Dorsolateral prefrontal cortex (tissue), 122 donors: ENCODE measurements at places on chromosomes 6 and 20.

DNA sequence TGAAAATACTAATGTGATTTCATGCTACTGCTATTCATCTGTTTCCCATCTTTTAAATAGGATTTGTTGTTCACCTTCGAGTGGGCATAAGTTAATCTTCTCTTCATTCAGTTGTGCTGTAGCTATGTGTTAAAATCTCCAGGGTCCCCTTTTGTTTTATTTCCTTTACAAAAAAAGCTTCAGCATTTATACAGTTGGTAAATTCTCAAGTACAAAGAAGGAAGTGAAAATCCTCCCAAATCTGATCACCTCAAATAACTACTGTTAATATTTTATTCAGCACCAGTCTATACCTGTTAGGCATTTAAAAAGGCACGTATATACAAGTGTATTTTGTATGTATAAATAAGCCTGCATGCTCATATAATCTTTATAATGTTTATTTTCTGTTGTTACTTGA is 251.2 kb downstream of the TMEM242 start:
- no peak for DNase-seq

DNA sequence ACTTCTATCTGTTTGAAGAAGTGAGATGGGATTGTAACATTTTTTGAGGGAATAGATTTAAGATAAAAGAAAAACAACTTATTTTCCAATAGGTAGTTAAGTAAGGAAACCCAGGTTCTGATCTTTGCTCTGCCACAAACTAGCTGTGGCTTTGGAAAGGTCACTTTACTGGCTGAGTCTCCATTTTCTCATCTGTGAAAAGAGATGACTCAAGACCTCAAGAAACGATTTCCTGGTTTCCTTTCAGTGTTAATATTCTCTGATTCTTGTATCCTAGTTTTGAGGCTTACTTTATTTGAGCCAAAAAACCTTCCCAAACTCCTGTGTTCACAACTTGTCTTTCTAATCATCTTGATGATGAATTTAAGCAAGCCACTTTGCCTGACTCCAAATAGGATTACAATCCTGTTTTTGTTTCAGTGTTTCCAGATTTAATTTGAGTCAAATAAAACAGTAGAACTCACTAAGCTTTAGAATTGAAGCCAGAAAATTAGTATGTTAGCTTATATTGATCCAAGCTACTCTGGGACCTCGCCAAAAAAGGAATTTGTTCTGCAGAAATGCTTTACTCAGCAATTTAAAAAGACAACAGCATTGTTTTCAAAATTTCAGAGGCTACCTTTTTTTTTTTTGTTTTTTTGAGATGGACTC is 51.1 kb downstream of the ENPP1 start:
- DNase-seq = no peak

- no peak for DNase-seq
Observed at GRCh38 chr6:2911171-2911570, 8.1 kb upstream of the SERPINB9 start.

- DNase-seq = no peak
Observed at GRCh38 chr20:55685841-55686240, 319.5 kb downstream of the CBLN4 start.

DNA sequence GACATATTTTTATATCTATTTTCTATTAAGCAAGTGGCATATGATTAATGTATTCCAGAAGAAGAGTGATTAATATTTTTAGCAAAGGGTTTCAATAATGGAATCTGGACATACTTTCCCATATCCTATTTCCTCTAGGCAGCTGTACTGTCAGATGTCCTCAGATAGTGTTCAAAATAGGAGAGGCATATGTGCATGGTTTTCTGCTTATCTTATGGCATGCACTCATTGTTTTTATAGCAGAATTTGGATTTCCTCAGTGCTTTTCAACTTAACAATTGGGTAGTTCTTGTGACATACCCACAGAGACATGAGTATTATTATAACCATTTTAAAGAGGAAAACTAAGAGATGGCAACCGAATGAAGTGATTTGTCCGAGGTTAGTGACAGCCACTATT is 12.6 kb upstream of the SLC17A5 start:
- no peak for DNase-seq

DNA sequence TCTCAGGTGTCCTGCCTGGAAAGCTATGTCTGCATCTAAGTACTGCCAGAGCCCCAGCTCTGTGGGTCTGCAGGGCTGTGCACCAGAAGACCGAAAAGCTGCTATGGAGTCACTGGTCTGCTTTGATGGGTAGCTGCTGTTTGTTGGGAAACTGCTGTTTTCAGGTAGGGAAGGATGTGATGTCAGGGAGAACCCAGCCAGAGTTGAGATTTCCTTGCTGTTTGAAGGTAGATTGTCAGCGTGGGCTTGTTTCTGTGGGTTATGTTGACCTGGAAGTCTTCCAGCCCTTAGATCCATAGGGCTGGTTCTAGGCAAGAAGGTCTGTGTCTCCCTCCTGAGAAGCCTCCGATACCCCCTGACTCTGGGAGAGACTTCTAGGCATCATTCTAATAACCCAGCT is 12.2 kb upstream of the SHLD1 start:
- DNase-seq = no peak

DNA sequence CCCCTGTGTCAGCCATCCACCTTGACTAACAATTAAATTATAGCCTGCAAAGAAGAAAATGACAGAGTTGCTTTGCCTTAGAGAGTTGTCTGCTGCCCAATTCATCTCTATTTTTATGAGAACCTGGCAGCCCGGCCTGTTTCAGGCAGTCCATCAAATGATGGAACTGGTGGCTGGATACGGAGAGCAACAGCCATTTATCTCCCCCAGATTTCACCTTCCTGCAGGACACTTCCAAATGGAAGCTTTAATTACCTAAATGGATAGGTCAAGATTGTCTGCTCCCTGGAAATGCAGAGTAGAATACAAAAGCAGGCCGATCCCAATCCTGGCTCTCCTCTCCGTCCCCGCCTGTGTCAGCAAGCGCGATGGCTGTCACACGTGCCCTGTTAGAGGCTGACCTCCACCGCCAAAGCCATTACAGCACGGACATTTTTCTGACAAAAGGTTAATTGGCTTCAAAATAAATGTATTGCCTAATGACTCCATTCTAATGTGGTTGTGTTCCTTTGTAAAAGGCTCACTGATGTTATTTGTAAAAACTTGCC is 86.7 kb downstream of the PACRG start:
- DNase-seq = no peak

DNA sequence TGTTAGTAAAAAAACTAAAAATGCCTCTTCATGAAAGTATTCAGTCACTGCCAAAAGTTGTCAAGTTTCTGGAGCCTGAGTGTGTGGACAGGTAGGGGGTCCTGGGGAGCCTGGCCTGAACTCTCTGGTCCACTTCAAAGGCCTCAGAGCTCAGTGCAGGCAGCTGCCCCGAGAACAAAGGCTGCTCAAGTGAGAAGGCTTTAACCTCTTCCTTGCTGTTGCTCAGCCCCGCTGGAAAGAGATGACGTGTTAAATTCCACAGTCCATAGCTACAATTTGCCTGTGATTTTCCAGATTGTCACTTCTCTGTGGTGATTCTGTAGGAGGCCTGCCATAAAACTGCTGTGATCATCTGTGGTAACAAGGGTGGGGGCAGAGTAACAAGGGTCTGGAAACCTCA is 96.9 kb downstream of the FAM120B start:
- DNase-seq = no peak

- DNase-seq = no peak
Observed at GRCh38 chr20:57615445-57615811, 4.8 kb downstream of the ZBP1 start.

GRCh38 chr6:28634761-28635546 is 109.3 kb downstream of the GPX5 start:
- DNase-seq = peak; percentile 70

DNA sequence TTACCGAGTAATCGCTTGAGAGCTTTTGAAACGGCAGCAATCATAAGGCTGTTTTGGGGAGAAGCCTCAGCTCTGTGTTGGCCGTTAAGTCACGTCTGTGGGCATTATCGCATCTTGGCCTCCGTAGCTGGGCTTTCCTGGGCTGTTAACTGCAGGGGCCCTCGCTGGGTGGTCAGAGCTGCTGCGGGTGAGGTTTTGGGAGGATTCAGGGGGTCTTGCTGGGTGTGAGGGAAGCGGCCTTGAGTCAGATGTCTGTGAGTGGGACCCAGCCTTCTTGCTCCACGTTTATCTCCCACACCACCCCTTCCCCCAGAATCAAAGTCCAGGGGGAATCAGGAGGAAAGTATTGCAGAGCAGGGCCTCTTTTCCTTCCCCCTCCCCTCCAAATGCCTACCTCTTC is 3.2 kb upstream of the APCDD1L start:
- no peak for DNase-seq
